ENCODE measurements at places on chromosomes 13 and 19. TPM values are rescaled to one million over a fixed set of nuclear protein-coding genes. Genes with fewer than 3 reads are reported as not detected.
A peak's percentile ranks its signal among the peaks of the same experiment; 100 is the strongest.

The LIN7B gene
- 8.9 TPM for total RNA-seq

DNA sequence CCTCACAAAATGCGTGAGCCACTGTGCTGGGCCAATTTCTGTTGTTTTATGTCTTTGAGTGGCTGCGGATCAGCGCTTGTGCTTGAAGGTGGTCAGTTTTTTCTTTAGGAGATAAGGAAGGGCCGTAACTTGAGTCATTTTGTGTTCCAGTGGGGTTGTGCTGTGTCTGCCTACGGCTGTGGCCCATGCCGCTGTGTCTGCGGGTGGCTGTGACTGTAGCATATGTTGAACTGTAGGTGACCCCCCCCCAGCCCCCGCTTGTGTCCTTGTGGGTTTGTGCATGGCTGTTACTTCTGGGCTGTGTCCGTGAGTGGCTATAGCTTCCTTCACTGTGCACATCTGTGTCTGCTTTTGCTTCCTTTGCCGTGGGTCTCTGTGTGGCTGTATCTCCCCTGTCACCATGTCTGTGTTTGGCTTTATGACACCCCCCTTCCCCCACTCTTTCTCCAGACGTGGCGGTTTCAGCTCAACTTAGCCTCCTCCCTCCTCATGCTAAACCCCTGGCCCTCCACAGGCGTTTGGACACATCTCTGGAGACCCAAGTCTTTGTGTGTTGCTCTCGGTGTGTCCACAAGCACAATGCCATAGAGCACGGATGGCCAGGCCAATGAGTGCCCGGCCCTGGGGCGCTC, 675 bp downstream of the PPP1R14A start:
- no peak for DNase-seq
- H3K4me1 ChIP-seq: peaks cover 6% of the 10 kb centered on the region
- no peak overlapping the region for H3K4me3 ChIP-seq
- no peaks in the 10 kb centered on the region for H3K36me3 ChIP-seq
- H3K27ac ChIP-seq: no peak overlapping the region

GRCh38 chr13:91739751-91740150, 341.3 kb downstream of the GPC5 start:
- no peaks in the 10 kb centered on the region for H3K4me1 ChIP-seq
- H3K36me3 ChIP-seq: no peaks in the 10 kb centered on the region
- no peaks in the 10 kb centered on the region for H3K27me3 ChIP-seq

The OR7D2 gene
- not detected for total RNA-seq

DNA sequence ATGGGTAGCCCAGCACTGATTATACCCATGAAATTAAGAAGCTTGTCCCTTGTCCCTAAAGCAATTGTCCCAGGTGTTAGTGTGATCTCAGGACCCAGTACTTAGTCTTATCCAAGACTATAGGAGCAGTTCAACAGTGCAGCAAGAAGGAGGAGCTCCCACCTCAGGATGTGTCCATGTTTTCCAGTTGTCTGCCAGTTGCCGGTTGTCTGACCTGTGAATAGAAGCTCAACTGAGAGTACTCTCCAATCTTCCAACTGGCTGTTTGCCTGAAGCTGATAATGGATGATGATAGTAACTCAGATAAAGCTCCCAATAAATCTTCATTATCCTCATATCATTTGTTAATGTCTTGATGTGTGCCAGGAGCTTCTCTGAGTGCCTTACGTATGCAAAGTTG, 107.2 kb upstream of the HTR2A start:
- H3K4me3 ChIP-seq: no peak overlapping the region
- peaks cover 18% of the 10 kb centered on the region for H3K27me3 ChIP-seq
- H3K4me1 ChIP-seq: no peaks in the 10 kb centered on the region
- H3K36me3 ChIP-seq: no peaks in the 10 kb centered on the region

DNA sequence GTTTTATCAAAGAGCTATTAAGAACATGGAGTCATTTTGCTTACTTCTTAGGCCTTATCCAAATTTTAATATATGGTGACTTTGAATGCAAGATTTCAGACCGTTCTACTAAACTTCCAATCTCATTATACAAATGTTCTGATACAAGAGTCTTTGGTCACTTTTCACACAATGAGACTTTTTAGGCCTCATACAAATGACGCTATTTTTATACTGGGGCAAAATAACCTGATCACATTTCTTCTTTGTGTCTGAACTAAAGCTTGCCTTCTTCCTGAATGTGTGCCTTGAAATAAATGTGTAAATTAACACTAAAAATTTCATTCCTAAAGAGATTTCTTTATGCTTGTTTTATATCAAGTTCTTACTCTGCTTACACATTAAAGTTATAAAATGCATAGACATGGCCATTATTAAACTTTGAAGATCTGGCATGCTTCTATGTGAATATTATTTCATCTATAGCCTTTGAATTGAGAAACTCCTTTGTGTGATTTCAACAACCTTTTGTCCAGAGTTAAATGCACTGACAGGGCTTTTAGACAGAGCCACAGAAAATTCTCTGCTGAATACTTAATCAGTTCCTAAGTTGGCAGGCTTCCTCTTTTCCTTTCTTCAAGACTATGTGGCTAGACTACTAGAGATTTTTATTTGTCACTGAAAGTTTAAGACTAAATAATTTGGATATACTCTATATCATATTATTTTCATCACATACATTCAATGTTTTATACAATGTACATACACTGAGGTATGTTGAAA, 86.1 kb downstream of the EDNRB start:
- DNase-seq: no peak
- H3K27ac ChIP-seq: no peak overlapping the region
- no peak overlapping the region for H3K4me3 ChIP-seq
- no peaks in the 10 kb centered on the region for H3K36me3 ChIP-seq

The BBC3 gene
- 29.5 TPM for total RNA-seq

DNA sequence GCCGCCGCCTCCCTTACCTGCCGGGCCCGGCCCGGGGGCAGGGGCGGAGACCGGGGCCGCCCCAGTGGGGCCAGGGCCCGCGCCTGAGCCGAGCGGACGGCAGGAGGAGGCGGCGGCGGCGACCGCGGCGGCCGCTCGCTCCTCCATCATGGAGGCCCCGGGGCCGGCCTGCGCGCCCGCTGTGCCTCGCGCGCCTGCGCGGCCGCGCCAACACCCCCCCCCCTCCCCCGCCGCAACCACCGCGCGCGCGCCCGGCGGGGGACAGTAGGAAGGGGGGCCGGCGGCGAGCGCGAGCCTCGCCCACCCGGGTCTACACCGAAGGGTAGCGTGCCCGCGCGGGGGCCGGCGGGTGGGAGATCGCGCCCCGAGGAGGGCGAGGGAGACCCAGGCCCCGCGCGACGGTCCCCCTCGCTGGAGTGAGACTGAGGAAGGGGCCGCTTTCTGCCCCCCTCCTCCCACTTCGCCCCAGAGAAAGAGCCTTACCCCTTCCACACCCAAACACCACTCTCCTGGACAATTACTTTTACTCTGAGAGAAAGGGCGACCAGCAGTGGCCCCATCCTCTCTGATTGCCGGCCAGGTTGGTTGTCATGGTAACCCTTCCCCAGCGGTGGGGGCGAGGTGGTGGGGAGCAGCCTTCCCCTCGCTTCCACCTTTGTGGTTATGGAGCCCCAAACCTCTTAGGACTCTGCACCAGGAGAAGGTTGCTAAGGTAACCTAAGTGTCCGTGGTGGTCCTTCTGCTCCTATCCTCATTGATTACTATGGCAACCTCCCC, at the start of gene STRN4:
Gene STRN4, minus strand, starts transcription at position 170 of the 777 bp plus-strand sequence. Its CDS starts 20 bp downstream, at position 150.
- DNase-seq: peak; percentile 74
- H3K27ac ChIP-seq: peak within 1 kb of the TSS; percentile 84
- H3K4me3 ChIP-seq: peak within 1 kb of the TSS; percentile 89
- peaks cover 38% of the 10 kb centered on the region for H3K4me1 ChIP-seq
- H3K27me3 ChIP-seq: no peaks in the 10 kb centered on the region

GRCh38 chr13:24194447-24194846, 33.9 kb downstream of the SPATA13 start:
- DNase-seq: no peak
- H3K4me3 ChIP-seq: no peak overlapping the region
- peaks cover 6% of the 10 kb centered on the region for H3K36me3 ChIP-seq

The ZNF578 gene
- total RNA-seq: 4.7 TPM

GRCh38 chr13:35990196-35990595, 141.0 kb downstream of the DCLK1 start:
- no peaks in the 10 kb centered on the region for H3K36me3 ChIP-seq
- no peak overlapping the region for H3K4me3 ChIP-seq
- no peaks in the 10 kb centered on the region for H3K4me1 ChIP-seq
- H3K27me3 ChIP-seq: no peaks in the 10 kb centered on the region

DNA sequence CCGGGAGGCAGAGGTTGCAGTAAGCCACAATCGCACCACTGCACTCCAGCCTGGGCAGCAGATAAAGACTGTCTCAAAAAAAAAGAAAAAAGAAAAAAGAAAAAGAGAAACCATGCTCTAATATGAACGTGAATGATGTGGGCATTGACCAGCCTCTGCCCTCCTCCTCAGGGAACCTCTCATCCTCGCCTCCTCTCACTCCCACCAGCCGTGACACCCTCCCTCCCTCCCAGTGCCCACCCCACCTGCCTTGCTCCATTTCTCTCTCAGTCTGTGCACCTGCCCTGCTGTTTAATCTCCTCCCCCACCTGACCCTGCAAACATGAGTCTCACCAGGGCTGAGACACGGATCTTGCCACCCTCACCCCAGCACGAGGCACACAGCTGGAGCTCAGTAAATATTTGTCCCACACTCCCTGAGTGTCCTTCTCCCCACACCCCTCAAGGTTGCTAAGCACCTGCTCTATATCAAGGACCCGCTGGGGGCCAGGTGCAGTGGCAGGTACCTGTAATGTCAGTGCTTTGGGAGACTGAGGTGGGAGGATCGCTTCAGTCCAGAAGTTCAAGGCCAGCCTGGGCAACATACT, 7.5 kb upstream of the BCAT2 start:
- peaks cover 5% of the 10 kb centered on the region for H3K4me1 ChIP-seq
- no peak overlapping the region for H3K27ac ChIP-seq
- no peaks in the 10 kb centered on the region for H3K36me3 ChIP-seq
- no peak for DNase-seq

The CCL25 gene
- total RNA-seq: 15.9 TPM

DNA sequence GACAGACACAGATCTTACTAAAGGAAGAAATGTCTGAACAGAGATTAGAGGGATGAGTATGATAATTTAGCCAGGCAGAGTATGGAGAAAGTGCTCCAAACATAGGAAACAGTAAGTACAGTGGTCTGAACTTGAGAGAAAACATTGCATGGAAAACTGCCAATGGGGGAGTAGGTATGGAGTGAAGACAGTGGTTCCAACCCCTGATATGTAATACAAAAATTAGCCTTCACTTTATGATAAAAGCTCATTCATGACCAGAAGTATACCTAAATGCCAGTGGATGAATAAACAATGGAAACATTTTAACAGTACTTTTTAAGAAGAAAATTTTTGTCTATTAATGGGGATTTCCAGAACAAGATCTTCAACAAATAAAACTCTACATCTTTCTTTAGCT, 334.0 kb downstream of the DIAPH3 start:
- no peak overlapping the region for H3K4me3 ChIP-seq
- H3K27me3 ChIP-seq: no peaks in the 10 kb centered on the region
- H3K4me1 ChIP-seq: no peaks in the 10 kb centered on the region
- no peak overlapping the region for H3K27ac ChIP-seq
